Femur (tissue), 1 donor: ENCODE measurements at places on chromosomes 4 and X.

DNA sequence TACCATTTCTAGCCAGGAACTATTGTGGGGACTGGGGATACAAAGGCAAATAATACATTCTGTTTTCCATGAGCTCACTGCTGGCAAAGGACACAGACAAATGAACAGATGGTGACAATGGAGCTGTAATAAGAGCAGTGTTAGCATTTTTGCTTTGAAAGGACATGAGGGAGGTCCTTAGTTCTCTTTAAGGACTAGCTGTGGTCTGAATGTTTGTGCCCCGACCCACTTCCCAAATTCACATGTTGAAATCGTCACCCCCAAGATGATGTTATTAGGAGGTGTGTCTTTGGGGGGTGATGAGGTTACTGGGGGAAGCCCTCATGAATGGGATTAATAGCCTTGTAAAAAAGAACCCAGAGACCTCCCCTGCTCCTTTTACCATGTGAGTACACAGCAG lies 30.3 kb downstream of the CCNG2 start:
- no peak for DNase-seq

GRCh38 chr4:153573881-153574802 lies 108.0 kb downstream of the TMEM131L start:
- DNase-seq, result peak; percentile 88

- DNase-seq, result peak; percentile 20
Observed at GRCh38 chr4:151358266-151358665, 32.9 kb upstream of the SH3D19 start.

- no peak for DNase-seq
Observed at GRCh38 chrX:50635817-50636365, 165.3 kb upstream of the DGKK start.

- no peak for DNase-seq
Observed at GRCh38 chrX:94455782-94456181, 781.8 kb downstream of the FAM133A start.

DNA sequence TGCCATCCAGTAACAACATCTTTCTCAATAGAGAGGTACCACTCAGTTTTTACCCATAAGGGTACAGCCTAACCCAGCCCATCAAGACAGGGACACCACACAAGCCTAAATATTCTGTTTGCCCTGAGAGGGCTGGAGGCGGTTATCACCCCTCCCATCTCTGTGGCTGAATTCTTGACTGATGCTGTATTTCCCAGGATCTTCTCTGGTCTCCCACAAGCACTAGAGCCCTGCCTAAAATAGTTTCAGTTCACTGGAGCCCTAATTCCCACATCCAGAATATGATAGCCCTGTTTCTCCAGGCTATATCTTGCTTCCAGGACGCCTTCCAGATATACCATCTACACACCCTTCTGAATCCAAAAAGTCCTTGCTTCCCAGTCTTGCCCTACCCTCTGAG lies 91.6 kb upstream of the NMU start:
- no peak for DNase-seq

DNA sequence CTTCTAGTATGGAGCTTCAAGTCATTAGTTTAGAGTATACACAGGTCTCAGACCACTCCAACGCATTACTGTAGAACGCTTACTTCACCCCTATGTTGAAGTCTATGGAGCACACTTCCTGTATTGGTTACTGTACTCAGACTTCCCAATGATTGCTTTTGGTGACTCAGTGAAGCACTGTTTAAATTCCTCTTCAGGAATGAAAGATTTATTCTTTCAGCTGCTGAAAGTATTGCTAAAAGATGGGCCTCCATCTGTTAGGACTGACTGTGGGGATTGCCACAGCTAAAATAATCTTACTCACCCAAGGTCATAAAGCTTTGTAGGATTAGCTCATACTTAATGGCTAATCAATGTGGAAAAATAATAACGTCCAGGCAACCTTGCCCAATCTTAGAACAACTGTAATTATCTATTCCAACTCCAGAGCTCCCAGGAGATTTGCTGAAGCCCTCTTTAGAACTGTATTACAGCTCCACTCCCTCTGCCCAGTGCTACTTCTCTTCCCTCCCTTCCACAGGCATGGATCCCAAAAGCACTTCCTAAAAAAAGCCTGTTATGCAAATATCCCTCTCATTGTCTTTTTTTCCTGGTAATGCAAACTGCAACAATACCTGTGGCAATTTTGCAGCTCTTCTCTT lies 281.9 kb upstream of the HS3ST1 start:
- no peak for DNase-seq

- DNase-seq, result no peak
Observed at GRCh38 chr4:93908778-93909177, 80.2 kb downstream of the ATOH1 start.

DNA sequence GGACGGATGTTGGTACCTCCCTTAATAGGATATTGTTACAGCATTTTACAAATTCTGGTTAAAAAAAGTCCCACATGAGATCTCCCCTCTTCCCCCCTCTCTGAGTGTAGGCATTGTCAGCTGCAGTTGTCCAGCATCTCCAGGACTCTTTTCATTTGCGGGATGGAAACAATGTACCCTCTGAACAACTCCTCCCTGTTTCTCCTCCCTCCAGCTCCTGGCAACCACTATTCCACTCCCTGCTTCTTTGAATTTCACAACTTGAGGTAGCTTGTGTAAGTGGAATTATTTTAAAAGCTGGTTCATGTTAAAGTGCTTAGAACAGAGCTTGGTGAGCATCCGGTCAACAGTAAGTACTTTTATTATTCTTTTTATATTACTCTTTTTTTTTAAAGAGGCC lies 69.8 kb downstream of the TBL1X start:
- no peak for DNase-seq

- no peak for DNase-seq
Observed at GRCh38 chrX:84729809-84730208, 227.6 kb upstream of the HDX start.

DNA sequence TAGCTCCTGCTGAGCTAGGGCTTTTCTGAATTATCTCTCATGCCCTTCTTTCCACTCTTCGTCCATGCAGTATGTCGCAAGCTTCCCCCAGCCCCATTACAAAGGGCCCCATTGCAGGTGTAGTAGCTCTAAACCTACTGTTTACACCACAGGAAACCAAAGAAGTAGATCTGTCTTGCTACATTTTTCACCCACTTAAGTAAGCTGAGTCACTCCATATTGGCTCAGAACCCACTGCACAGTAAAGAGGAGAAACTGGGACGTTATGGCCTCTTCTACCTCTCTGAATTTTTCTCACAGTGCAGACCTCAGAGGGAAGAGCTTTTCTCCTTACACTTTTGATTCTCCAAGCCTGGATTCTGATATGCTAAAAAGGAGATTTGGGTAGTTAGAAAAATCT lies 200.2 kb downstream of the SMARCA1 start:
- no peak for DNase-seq

DNA sequence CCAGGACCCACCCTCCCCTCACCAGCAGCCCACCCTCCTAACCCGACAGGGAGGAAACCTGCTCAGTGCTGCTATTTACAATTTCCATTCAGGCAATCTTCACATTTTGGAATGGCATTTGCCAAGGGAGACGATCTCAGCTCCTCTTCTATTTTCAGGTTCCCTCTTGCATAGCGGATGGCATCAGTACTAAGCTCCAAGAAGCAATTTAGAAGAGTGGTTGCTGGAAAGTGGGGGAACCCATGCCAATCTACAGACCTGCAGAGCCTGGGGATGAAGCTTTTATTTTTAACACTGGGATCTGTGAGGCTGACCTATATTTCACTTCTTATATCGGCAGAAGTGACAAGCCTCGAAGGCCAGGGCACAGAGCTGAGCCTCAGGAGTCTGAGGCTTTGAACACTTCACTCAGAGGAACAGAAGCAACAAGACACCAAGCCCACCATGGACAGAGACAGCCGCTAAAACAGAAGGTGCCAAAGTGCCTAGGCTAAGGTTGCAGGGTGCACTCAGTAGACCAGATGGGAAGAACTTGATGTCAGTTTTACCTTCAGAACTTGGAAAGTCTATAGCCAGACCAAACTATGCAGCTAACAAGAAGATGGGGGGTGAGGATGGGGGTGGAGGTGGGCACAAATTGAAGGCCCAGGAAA lies 44.0 kb downstream of the SCD5 start:
- DNase-seq, result no peak

GRCh38 chrX:16212024-16212423 lies 44.7 kb downstream of the MAGEB17 start:
- no peak for DNase-seq

DNA sequence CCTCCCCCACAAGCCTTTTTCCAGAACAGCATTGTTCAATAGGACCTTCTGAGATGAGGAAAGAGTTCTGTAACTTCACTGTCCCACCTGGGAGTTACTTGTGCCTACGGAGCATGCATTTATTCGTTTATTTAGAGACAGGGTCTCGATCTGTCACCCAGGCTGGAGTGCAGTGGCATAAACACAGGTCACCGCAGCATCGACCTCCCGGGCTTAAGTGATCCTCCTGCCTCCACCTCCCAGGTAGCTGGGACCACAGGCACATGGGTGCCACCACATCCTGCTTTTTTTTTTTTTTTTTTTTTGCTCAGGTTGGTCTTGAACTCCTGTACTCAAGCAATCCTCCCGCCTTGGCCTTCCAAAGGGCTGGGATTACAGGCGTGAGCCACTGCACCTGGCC lies 2.9 kb downstream of the MAP3K15 start:
- DNase-seq, result no peak

- DNase-seq, result no peak
Observed at GRCh38 chr4:160136021-160136420, 1033.1 kb downstream of the RAPGEF2 start.

- no peak for DNase-seq
Observed at GRCh38 chr4:25235401-25235800, 1.6 kb downstream of the PI4K2B start.

DNA sequence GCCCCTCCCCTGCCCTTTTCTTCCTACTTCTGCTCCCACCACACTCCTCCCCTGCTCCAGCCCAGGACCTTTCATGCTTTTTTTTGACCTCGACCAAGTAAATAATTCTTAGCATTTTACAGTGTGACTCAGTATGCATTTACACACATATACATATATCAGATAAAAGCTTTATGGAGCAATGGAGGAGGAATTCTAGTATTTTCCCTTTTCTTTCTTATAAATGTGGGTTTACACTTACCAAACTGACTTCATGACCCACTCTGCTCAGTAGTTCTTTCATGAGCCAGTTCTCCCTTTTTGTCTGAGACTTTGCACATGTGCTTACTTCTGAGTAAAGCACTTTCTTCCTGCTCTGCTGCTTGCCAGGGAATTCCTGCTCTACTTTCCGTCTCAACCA lies 111.8 kb upstream of the H2AZ1 start:
- DNase-seq, result no peak

GRCh38 chr4:169485086-169485485 lies 127.3 kb downstream of the NEK1 start:
- no peak for DNase-seq

GRCh38 chr4:77127215-77127614 lies 29.8 kb upstream of the CCNG2 start:
- no peak for DNase-seq

DNA sequence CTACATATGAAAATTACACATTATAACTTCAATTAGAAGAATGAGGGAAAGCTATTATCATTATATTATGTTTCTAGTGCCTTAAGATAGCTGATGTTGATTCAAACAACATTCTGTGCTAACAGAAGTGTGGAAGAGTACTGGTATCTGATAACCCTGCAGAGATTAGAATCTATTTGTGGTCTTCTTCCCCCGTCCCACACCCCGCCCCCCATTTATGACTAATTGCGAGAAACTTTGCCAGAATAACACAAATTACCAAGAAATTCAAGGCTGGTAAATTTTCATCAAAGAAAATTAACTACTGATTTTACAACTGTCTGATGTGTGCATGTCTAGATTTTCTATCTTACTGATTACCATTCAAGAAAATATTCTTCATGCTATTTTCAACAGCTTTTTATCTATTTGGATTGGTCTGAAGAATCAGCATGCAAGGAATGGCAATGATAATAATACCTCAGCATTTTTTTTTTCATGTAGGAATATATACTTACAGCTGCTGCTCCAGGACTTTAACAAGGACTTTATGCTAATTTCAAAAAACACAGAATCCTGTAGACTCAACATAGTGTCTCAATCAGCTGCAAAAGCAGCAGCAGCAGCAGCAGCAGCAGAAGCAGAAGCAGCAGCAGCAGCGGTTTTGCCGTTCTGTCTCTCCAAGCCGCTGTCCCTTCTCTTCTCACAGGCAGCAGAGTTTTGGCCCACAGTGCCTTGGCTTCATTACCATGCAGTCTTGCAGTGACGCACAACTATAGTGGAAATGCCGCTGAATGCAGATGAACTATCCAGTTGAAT lies 126.7 kb downstream of the FRYL start:
- DNase-seq, result peak; percentile 79

DNA sequence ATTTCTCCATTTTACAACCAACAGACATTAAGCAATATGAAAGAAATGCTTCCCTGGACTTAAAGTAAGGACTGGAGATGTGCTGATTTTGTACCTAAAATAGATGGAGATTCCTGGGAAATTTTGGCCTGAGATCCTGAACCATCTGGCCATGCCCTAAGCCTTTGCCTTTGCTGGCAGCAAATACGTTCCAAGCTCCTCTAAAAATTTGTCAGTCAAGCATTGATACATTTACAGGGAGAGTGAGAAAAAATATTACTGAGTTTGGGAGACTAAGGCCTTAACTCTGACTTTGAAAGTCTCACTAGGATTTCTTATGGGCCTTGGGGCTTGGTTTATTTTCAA lies 63.9 kb downstream of the FHDC1 start:
- DNase-seq, result no peak

- DNase-seq, result peak; percentile 71
Observed at GRCh38 chrX:44675362-44676024, 132.8 kb upstream of the FUNDC1 start.

DNA sequence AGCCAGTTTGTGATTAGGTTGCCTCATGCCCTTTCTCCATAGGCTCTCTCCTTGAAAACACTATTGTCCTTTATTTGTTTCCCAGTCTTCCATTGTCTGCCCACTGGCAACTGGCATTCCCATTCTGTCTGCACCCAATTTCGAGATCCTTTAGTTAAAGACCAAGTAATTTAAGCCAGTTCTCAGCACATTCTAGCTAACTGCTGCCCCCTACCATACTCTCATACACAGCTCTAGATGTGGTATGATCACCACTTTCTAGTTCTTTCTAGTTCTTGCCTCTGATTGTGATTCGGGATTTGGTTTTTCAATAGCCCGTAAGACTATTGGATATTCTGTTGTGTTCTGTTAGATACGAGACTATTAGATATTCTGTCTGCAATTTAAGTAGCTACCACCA lies 135.8 kb upstream of the TRPC5 start:
- no peak for DNase-seq

DNA sequence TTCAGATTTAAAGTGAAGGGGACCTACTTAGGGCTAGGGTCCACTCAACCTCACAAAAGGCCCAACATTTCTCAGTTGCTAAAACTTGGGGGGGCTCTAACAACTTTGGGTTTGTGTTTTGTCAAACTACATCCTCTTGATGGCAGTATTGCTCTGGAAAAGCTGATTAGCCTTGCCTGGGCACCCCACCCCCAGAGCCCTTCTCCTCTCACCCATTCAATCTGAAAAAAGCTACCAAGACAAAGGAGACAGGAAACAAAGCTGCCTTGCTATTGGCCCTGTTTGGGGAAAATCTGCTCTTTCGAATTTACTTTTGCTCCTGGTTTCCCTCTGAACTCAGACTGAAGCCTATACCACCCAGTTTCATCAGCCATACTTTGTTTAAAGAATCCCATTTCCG lies 195.2 kb upstream of the STK26 start:
- DNase-seq, result no peak
